ENCODE measurements at places on chromosomes 13 and 19.

- DNase-seq, result no peak
Observed at GRCh38 chr13:28624707-28625432, 34.1 kb upstream of the POMP start.

DNA sequence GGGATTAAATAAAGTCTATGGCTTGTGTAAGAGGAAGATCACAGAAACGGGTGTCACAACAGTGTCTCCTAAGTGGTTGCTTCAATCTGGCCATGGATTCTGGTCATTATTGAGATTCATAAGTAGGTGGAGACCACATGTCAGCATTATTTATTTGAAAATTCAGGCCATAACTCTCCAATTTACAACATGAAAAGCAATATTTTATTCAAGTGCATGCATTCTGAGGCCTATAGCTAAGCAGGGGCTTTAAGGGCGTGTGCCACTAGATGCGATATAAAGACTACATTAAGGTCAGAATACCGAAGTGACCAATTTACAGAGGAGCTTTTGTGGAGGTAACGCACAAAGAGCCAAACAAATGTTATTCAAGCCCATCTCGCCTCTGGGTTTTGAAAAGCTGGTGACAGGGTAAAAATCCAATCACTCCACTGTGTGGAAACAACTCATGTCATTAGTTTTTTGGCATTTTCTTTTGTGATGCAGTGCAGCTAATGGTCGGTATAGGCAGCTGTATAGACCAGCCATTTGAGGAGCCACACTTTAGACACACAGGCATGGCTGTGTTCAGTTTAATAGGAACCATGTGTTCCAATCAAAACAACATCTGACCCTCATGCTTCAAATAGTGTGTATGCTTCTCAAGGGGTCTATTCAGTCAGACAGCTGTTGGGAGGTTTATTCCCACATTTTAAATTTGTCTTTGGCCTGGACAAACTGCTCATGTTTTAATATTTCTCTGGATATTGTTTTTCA is 123.7 kb downstream of the KL start:
- DNase-seq, result no peak

DNA sequence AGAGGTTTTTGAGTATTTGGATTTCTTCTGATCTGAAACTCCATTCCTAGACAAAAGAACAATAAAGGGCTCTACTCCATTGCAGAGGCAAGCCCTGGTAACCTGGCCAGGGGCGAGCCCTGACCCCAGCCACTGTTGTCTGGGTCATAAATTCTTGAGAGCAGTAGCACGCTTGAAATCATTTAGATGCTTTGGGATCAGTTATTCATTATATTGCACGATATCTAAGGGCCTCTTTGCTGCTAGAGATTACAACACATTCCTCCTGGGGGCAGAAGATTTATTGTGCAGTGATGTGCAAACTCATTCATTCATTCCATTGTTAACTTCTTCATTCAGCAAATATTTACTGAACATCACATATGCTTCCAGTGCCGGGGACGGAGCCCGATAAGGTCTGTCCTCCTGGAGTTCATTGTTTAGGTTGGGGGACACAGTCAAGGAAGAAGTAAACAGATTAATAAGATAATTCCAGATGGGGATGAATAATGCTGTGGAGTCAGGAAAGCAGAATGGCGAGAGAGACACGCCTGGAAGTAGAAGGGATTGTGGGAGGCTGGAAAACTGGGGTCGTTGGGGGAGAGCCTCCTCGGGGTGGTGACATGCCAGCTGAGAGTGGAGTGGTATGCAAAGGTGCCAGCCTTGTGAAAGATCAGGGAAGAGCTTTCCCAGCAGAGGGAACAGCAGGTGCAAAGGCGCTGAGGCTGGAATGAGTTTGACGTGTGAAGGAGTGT is 34.9 kb downstream of the SIPA1L3 start:
- DNase-seq, result no peak

DNA sequence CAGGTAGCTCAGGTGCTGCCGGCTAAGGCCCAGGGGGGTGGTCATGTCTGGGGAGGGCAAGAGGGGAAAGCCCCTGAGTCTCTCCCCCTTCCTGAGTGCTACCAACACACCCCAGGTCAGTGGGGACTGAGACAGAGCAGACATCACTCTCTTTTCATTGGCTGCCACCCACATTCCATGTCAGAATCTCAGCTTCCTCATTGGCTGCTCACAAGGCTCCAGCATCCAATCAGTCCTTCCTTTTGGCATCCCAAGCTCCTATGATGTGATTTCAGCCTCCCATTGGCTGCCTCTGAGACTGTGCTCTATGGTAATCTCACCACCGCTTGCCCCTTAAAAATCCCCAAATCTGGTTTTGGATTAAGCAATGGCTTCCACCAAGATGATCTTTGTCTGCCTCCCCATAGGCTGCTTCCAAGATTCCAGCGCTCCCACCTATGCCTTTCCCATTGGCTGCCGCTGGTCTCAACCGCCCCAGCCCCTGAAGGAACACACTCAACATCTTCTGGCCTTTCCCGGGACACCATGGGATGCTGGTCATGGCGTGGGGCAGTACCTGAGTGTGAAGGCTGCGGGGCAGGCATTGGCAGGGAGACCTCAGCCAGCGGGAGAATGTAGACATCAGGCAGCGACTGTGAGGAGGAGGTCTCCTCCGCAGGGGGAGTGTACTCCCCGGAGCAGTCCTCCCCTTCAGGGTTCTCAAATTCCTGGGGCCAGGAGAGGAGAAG is 2.0 kb downstream of the LMTK3 start:
- DNase-seq, result no peak

DNA sequence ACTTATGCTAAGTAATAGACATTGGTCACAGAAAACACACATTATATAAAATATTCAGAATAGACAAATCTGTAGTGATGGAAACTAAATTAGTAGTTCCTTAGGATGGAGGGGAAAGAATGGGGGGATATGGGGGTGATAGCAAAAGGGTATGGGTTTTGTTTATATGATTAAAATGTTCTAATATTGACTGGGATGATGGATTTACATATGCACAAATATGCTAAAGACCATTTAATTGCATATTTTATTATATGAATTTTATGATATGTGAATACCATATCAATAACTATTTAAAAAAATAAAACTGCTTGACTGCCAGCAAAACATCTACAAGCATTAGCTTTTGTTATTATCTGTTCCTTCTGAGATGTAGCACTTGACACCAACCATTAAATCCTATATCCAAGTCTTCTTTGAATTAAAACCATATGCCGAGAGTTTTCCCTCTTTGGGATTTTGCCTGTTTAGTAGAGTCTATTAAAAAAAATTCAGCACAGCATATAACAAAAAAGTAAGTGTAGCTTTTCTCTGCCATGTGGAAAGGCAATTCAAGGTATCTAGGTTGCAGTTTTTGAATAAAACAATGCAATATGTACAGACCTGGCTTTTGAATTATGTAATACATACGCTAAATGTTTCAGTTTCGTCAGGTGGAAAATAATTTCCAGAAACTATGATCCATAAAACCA is 2584.1 kb upstream of the PCDH20 start:
- DNase-seq, result no peak

GRCh38 chr13:59671881-59672280 is 491.8 kb downstream of the DIAPH3 start:
- no peak for DNase-seq

- peak; percentile 99 for DNase-seq
Observed at GRCh38 chr19:44891016-44891882, at the start of gene TOMM40. Gene TOMM40 (plus strand): TSS chr19:44891254. CDS start chr19:44891416, 162 bp downstream.

DNA sequence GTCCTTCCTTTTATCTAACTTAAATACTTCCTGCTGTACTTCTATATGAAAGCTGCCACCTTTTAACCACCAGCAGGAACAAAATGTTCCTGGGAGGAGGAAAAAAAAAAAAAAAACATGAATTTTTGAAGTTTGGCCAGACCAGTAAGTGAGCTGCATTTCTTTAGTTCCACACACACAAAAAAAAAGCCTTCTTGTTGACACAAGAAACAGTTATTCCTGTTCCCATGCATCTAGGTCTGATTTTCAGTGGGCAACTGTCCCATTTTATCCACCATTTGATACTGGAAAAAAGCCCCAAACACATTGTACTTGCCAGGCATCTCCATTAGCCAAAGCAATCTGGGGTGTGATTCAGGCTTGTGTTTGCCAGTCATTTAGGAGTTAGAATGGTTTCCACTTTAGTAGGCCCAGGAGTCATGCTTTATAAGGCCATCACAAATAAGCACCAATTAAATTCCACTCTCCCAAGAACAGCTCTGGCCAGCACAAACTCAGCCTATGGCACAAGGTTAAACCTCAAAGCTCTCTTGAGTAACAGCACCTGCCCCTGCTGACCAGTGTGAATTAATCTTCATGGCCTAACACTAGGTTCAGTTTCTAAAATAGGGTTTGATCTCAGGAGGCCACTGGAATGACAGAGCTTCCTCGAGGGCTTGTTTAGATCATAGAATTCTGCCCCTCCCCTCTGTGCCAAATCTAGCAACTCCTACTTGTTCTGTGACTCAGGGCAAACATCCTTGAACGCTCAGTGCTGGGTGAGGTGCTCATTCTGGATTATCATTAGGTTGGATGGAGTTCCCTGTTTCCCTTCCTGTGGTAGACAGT is 67.1 kb downstream of the NUFIP1 start:
- no peak for DNase-seq

GRCh38 chr19:2616741-2617392 is 85.6 kb downstream of the GNG7 start:
- DNase-seq, result no peak

DNA sequence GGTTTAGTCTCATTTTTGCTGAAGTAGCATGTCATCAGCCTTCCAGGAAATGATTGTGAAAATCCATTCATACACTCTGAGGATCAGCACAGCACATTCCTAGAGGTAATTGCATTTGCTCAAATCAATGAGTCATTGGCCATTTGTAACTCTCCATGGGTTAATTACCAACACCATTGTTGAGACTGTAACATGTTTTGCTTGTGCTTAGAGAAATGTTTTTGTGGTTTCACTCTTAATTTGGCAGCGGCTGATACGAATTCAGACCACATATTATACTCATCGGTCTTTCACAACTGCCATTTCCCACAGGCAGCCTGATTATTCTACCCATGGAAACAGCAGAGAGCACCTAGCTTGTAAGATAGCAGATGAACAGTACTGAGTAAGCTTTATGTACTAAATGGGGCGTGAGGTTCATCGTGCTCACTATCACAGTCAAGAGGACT is 110.3 kb downstream of the NHLRC3 start:
- no peak for DNase-seq

GRCh38 chr19:18205200-18205892 is 1.5 kb upstream of the RAB3A start:
- peak; percentile 65 for DNase-seq

DNA sequence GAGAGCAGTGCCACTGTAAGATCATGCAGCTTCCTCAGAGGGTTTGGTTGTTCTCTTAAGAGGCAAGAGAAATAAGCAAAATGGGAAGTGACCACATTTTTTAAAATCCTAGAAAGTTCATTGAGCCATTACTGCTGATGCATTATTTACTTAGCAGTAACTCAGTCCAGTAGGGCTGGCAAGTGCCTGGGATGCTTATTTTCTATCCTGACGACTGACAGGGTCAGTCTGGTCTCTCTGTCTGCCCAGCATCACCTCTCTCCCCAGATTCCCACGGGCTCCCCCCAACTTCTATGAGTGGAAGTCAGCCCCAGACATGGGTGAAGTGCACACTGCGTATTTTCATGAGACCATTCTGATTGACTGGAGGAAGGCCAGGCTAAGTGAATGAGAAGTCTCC is 10.4 kb downstream of the SHISA2 start:
- no peak for DNase-seq

DNA sequence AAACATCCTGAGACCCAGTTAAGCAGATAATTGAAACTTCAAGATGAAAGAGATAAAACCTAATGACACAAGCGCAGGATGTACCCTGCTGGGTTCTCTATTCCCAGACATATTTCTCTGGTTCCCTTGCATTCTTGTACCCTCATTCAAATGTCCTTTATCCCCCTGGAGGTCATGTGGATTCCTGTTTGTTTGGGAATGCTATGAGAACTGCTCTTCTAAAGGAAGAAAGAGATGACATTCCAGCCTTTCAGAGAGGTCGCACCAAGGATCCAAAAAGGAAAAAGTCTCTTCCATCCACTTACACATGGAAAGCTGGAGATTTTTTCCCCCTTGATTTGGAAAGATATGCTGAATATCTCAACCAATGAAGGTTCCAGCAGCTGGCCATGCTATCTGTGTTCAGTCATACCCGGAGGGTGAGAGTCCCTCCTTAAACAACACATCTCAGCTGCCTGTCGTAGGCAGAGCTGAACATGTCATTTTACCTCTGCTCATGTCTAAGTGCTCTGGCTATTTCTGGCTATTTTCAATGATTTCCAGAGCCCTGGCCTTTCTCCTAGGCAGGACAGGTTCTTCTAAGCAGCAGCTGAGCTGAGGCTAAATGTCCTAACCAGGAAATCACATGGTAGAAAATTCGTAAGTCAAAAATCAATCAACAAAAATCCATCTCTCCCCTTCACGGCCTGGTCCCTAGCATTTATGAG is 52.5 kb downstream of the C13orf42 start:
- no peak for DNase-seq

DNA sequence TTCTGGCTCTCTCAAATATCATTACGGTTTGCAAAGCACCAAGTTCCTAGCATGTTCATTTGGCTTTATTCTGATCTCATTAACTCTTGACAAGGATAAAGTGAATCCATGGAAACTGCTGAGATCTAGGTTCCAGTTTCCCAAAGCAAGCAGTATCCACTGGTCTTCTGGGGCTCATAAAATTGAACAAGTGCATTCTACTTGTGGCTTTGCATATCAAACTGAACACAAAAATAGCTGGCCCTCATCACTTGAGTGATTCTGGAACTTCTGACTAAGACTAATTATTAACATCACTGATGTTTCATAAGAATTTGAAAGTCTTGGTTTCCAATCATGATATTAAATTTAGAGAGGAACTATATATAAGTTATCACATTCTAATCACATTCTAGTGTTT is 6.3 kb upstream of the KCTD12 start:
- no peak for DNase-seq

DNA sequence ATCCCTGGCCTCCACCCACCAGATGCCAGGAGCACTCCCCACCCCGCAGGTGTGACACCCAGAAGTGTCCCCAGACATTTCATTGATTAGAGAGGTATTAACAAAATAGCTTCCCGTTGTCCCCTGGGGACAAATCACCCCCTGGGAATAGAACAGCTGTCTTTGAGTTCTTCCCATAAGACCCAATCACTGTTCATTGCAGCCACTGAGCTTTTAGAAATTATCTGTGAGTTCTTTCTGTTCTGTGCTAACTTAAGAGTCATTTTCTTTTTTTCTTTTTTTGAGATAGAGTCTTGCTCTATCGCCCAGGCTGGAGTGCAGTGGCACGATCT is 32.8 kb downstream of the MYO9B start:
- no peak for DNase-seq

Measured in endothelial cell (in vitro differentiated cells).